ENCODE measurements at places on chromosomes 16 and 17.

GRCh38 chr17:382644-383533 is 30.3 kb upstream of the RPH3AL start:
- DNase-seq, result no peak

DNA sequence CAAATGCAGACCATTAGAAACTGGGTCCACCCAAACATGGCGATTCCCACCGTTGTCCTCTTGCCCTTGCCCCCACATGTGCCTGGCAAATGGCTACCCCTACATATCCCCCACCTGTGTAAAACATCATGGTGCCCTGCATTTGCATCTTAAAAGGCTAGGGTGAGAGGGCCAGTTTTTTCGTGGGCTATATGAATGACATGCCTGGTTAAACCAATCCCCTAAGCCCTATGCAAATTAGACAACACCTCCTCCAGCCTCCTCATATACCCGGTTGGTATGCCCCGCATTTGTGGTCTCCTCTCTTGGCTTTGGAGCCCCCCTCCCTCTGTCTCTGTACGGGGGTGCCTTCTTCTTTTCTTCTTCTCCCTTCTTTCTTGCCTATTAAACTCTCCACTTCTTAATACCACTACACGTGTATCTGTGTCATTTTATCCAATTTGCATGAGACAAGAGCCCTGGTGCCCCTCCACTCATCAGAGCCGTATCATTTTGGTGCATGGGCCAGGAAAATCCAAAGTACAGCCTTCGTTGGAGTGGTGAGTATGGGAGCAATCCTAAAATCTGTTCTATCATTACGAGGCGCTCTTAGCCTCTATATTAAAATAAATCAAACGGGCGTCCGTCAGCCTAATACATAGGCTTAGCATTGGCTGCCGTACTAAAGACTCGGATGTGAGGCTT is 30.1 kb downstream of the QPRT start:
- DNase-seq, result no peak

DNA sequence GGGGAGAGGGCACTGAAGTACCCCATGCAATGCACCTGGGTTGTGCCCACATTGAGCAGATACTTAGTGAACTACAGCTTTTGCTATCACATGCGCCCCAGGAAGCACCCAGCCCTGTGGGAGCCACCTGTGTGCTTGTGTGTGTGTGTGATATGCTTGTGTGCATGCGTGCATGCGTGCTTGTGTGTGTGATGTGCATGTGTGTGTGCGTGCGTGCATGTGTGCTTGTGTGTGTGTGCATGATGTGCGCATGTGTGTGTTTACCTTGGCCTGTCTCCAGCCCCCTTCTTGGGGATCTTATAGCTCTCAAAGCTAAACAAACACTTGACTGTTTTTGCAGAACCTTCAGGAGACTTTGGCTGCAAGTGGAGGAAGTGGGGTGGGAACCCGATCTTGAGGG is 841 bp downstream of the C16orf89 start:
- peak; percentile 42 for DNase-seq

DNA sequence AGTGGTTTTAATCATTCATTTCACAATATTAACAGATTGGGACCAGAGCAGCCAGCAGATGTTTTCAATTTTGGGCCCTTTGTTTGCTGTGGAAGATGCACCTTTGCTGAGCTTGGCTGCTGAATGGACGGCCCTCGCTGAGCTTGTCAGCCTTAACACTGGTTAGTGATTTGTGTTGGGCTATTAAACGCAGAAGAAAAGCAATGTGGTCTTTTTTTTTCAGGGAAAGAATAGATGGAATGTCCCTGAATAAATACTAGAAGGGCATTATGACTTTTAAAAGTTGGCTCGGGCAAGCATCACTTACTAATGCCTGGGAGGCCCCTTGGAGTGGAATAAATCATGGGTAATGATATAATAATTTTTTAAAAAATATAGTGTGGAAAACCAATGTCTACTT is 297.0 kb downstream of the MAP2K6 start:
- no peak for DNase-seq

DNA sequence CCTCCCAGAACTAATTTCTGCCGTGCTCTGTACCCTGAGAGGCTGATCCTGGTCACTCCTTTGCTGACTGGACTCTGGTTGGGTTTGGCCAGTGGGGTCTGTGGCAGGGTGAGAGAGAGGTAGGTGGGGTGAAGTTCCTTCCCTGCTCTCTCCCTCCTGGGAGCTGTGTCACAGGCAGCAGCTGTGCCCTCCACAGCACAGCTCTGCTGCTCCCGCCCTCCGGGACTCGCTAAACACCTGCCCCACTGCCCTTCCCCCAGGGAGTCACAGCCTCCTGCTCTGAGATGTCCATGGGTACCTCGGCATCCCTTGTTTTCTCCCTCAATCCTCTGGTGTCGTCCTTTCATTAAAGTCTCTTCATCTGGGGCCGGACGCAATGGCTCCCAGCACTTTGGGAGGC is 66.4 kb downstream of the SRCIN1 start:
- no peak for DNase-seq

- DNase-seq, result no peak
Observed at GRCh38 chr16:21600031-21600773, 825 bp downstream of the METTL9 start.

GRCh38 chr17:77271411-77271810 is 130.6 kb downstream of the SEC14L1 start:
- DNase-seq, result no peak

GRCh38 chr17:34798581-34798980 is 162.7 kb downstream of the CCT6B start:
- DNase-seq, result no peak

GRCh38 chr16:66923866-66924265 is 1.5 kb downstream of the RRAD start:
- DNase-seq, result no peak

GRCh38 chr17:75864448-75864871 is 9.3 kb upstream of the WBP2 start:
- DNase-seq, result no peak

- peak; percentile 94 for DNase-seq
Observed at GRCh38 chr16:30996985-30997724, 12.1 kb downstream of the HSD3B7 start.

- peak; percentile 97 for DNase-seq
Observed at GRCh38 chr17:21043296-21044232, 753 bp upstream of the USP22 start.

GRCh38 chr16:53458635-53459034 is 24.4 kb downstream of the RBL2 start:
- no peak for DNase-seq

GRCh38 chr16:16144416-16144815 is 78.9 kb downstream of the ABCC6 start:
- no peak for DNase-seq

DNA sequence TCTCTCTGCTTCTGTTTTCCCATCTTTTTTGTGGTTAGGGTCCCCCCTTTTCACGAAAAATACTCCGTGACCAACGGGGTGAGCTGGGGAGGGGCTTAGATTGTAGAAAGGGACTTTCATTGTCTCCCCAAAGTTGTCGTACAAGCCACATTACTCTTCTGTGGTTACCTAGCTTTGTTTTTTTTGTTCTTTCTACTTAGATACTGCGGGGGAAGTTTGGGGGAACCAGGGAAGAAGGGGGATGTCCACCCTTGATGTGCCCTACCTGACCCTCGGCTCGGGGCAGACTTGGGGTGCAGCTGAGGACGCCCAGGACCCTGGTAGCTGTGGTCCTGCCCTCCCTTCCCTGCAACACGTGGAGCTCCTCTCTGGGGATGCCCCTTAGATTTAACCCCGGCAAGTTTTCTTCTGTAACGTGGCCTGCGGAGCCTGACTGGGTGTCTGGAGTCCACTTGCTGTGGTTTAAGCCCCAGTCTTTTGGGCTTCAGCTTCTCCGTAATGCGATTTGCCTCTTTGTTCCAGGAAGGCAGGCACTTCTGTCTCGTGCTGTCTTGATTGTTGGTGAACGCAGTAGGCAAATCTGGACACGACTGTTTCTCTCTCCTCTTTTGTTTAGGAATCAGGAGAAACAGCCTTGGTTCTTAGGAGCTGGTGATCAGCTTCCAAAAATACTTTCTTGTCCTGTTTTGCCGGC is 892 bp downstream of the ABCC1 start:
- peak; percentile 33 for DNase-seq

DNA sequence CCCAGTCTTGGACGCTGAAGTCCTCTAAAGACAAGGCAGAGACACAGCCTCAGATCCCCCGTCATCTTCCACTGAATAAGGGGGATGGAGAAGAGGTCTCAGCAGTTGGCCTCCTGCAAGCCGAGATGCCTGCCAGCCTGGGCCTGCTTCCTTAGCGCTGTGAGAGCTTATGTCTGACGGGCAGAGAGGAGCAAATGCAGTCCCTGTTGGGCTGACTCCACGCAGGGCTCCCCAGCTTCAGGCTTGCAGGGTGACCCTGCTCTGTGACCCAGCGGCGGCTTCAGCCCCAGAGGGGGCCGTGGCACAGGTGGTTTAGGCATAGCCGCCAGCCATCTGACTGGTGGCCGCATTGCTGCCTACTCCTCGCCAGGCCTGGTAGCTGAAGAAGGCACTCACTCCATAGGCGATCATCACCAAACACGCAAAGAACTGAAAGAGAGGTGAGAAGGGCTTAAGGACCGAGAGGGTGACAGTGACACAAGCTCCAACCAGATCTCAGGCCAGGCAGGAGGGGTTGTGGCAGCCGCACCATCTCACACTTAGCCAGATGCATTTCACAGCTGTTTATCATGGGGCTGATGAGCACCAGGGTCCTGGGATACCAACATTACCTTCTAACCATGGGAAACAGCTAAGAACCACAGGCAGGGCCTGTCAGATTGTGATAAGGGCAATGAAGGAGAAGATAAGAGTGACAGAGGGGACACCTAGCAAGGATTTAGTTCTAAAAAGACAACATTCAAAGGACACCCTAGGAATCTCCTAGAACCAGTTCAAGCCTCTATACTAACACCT is 11.7 kb downstream of the ARL2BP start:
- no peak for DNase-seq

DNA sequence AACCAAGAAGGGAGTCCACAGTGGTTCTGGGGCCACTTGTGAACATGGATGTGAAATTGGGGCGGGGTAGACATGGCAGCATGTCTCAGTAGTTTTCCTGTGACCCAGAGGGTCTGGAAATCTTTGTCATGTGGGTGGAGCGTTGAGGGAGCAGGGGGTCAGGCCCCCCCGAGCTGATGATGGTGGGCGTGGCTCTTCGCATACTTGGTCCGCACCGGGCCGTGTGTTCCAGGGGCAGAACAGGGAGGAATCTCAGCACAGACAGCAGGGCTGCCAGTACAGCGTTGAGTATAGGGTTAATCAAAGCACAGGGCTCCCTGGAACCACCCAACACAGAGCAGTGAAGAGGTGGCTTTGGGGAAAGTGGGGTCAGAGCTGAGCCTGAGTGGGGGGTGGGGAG is 267.5 kb downstream of the SEC14L1 start:
- DNase-seq, result no peak

DNA sequence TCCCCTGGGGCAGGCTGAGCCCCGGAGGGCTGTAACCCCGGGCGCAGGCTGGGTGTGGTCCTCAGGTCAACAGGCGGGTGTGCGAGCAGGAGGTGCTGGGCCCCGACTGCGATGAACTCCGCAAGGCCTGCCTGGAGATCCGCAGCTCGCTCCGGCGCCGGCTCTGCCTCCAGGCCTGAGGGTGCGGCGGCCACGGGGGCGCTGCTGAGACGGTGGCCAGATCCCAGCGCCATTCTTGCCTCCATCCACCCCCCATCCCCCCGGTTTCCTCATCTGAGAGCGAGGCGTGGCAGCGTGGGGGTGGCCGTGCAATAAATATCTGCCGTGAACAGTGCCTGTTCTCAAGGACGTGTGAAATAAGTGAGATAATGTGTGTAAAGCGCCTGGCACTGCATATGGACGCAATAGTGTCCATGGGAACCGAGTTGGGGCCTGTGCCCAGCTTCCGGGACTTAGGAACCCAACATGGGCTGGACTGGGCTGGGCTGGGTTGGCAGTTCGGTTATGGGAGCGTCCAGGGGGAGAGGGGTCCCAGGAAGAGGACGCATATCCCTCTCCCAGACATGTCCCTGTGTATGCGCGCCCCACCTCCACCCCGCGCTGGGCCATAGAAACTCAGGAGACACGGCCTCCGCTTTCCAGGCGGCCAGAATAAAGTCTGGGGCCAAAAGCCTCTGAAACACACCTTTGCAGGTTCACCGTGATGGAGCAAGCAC is 15.0 kb downstream of the ZNF213 start:
- DNase-seq, result peak; percentile 58

DNA sequence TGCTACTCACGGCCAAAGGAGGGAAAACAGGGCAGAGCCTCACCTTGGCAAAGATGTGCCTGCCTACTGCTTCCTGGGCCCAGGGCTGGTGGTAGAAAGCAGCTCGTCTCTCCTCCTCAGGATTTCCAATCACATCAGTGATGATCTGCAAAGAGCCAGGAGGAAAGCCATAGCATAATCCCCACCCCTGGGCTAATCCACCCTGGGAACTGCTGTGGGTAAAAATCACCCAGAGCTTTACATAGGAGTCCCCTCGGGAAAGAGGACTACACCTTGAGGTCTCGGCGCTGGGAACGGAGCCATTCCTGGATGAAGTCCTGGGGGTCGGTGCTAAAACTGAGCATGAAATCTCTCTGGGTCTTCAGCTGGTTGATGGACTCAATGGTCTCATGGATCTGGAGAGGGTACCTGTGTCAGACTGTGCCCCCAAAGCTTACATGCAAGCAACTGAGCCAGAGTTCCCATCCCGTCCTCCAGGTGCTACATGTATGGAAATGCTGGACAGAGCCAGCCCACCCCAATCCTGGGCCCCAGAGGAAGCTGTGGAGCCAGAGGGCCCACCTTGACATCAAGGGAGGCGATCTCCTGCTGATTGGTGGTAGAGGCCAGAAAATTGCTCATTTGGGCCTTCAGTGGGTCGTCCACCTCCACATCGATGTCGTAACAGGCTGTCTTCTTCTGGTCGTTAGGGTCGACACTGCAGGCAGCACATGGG is 5.7 kb upstream of the FTSJ3 start:
- no peak for DNase-seq

DNA sequence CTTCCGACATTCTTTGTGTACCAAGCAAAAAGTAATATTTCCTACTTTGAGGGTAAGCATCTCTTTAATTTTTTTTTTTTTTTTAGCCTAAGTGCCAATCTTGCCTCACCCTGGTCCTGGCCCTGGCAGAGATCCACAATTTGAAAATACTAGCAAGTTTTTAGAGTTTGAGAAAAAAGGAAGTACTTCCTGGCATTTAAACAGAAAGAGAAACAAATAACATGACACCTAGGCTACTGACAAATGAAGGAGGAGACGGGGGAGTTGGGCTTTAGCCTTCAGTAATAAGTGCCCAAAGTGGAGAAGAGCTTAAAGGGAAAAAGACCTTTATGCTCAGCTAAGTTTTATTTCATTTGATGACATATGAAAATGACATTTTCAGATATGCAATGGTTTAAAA is 92.8 kb downstream of the HS3ST3A1 start:
- DNase-seq, result no peak

- no peak for DNase-seq
Observed at GRCh38 chr16:73190688-73191659, 143.0 kb upstream of the ZFHX3 start.

DNA sequence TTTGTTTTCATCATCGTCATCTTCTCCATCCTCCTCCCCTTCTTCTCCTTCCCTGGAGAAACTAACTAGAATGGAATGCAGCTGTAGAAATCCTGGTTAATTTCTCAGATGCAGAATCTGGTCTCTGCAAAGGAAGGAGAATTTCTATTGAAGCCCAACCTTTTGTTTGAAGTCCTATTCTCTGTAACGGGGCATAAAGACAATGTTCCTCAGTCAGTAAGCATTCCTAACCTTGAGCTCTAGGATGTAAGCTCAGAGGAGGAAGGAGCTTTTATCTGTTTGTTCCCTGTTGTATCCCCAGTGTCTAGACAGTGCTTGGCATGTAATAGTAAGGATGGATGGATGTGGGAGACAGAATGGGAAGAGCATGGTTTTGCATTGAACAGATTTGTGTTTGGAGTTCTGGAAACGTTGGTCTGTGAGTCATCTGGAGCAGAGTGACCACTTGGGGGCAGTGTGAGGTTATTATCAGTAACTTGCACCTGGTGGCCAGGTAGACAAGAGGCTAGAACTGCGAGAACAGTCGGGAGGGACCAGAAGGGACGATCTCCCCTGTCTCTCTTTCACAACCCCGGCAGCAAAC is 363.7 kb downstream of the SNX29 start:
- peak; percentile 47 for DNase-seq
